ENCODE measurements at places on chromosomes 3 and 15.

DNA sequence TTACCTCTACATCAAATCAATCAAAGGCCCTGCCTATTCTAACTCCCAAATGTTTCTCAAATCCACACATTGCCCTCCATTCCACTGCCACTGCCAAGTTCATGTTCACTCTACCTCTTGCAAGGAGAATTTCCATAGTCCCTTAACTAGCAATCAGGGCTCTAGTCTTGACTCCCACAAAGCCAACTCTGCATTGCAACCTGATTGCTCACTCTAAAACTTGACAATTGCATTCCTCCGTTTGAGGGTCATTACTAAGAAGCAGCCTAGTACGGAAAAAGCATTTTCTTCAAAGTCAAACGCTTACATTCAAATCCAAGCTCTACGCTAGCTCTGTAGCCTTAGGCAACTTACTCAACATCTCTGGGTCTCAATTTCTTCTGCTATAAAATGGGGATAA, 1.2 kb downstream of the CPA3 start:
- DNase-seq, result no peak

DNA sequence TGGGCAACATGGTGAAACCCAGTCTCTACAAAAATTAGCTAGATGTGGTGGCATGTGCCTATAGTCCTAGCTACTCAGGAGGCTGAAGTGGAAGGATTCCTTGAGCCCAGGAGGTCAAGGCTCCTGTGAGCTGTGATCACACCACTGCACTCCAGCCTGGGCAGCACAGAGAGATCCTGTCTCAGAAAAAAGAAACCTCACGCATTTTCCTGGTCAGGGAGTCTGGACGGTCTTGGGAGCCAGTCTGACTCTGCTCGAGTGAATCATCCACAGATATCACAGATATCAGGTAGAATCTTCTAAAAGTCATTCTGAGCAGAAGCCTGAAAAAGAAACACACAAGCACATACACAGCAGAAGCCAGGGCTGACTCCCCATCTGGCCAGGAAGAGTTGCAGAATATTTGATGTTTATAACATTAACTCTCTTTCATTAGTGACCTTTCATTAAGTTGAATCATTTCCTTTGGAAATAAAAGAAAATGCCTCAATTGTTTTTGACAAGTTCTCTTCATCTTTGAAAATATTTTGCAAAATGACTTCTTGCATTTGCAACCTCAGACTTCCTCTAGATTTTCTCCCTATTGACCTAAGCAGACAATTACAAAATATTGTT, 56.5 kb upstream of the ABHD17C start:
- no peak for DNase-seq

- no peak for DNase-seq
Measured at GRCh38 chr3:59052803-59053411, 3.1 kb upstream of the CFAP20DC start.

DNA sequence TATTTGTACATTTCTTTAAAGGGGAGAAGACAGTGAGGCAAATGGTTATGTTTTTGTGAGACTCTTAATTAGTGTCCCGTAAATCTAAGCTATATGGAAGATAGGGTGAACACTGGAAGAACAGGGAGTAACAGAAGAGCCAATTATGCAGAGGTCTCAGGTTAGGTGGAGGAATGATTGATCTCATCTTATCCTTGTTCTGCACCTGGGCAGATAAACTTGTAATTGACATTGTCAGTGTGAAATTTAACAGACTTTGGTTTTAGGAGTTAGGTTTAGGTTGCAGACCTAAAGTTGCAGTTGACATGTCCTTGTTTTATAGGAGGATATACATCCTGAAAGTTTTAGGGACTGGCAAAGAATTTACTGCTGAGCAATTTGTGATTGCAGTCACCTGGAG, 3.1 kb upstream of the TWF2 start:
- DNase-seq, result no peak

DNA sequence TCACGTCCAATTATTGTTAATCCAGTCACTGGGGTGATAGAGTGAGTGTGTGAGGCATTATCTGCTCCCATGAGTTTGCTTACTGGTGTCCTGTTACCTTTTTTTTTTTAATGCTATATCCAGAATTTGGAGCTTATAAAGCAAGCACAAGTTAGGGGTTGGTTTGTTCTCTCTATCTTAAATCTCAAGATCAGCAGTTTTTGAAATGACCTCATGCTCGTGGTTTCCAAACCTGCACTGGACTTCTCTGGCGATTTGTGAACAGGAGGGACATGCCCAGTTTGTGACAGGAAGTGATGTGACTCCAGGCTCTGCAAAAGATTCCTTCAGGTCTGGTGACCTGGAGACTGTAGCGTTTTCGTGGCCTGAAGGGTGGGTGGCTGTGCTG, 25.6 kb downstream of the XYLB start:
- no peak for DNase-seq

GRCh38 chr3:46087871-46088270, 60.6 kb upstream of the XCR1 start:
- DNase-seq, result no peak

- DNase-seq, result no peak
Measured at GRCh38 chr3:61821823-61822251, 260.5 kb downstream of the PTPRG start.

DNA sequence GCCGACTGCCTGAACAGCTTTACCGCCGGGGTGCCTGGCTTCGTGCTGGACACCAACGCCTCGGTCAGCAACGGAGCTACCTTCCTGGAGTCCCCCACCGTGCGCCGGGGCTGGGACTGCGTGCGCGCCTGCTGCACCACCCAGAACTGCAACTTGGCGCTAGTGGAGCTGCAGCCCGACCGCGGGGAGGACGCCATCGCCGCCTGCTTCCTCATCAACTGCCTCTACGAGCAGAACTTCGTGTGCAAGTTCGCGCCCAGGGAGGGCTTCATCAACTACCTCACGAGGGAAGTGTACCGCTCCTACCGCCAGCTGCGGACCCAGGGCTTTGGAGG, 815 bp downstream of the SPINT1 start:
- DNase-seq, result no peak

DNA sequence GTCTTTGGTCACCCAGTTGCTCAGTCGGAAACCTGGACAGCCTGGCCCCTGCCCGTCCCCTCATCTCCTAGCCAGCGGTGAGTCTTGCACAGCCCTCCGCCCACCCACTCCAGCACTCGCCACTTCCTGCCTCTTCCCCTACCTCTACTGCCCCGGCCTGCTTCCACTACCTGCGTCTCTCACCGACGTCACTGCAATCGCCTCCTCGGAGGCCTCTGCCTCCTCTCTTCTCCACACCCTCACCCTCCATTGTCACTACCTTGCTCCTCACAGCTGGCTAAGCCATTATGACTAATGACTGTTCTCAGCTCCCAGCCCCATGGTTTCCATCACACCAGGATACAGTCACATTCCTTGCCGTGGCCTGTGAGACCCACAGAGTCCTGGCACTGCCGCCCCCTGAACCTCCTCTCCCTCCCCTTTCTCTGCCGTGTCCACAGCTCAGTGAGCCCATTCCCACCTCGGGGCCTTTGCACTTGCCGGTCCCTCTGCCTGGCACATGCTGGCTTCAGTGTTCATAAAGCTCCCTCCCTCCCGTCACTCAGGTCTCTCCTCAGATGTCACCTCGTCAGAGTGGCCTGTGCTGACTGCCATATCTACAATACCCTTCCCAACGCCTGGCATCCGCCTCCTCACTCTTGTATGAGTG, 104.8 kb downstream of the FBLN2 start:
- no peak for DNase-seq

DNA sequence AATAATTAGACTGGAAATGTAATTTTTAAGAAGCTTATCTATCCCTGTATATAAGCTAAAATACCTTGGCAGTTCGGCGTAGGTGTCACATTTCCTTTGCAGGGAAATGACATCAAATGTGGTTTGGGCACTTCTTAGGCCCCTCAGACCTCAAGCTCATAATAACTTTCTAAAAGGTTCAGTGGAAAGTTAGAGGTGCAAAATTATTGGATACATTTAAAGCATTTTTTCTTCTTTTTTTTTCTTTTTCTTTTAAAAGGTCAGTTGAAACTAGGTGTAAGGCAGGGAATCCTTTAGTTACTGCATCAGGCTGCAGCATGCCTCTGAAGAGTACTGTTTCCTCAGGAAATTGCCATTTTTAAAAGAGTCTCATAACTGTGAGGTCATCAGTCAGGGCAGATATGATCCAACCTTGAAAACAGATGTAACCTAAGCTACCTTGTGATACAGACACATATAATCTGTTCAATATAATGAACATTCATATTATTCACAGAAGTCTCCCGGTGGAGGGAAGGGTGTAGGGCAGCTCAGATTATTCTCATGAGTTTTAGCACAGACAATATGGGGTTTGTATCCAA, 4.8 kb downstream of the SACM1L start:
- no peak for DNase-seq

DNA sequence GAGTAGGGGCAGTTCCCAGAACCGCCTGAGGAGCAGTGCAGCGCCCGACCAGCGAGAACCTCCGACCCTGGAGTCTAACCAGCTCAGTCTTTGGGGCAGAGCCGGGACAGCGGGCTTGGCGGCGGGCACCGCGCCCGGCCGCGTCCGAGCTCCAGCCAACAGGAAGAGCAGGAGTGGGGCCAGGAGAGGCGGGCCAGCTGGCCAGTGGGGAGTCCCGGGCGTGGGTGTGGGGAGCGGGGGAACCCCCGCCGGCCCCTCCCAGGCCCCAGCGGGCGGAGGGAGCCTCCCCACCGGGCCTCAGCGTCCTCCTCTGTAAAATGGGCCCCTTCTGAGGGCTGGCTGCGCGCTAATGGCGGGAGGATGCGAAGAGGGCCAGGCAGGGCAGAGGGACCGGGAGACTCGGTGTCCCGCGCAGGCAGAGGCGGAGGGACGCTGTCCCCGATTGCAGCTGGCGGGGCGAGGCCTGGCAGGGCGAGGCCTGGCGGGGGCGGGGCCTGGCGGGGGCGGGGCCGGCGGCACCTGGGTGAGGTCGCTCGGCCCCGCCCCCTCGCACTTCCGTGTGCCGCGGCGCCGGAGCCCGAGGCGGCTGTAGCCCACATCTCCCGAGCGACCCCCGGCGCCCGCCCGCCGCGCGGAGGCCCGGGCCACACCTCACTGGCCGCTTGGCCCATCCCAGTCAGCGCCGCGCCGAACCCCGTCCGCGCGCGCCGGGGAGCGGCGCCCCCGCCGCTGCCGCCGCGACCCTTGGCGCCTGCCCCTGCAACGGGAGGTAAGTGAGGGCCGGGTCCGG, at the start of gene PRKCD:
Gene PRKCD (plus strand): TSS at position 550 of the 790 bp plus-strand sequence. CDS start 17,214 bp downstream, outside the sequence.
- DNase-seq, result no peak

DNA sequence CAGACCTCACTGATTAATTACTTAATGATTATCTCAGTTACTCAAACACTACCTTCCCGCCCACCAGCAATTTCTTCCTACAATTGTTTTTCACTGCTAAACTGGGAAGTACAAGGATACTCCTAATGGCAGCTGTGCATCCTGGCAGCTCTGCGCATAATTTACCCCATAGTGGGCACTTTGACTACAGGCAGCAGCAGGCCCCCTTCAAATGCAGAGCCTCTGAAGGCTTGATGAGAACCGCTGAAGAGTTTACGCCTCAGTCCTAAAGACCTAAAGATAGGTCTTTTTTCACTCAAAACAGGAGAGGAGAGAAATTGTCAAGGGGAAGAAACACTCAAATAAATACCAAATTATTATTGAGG, 10.7 kb downstream of the CCDC32 start:
- no peak for DNase-seq

GRCh38 chr15:50166216-50166615, 15.8 kb upstream of the SLC27A2 start:
- DNase-seq, result peak; percentile 56

DNA sequence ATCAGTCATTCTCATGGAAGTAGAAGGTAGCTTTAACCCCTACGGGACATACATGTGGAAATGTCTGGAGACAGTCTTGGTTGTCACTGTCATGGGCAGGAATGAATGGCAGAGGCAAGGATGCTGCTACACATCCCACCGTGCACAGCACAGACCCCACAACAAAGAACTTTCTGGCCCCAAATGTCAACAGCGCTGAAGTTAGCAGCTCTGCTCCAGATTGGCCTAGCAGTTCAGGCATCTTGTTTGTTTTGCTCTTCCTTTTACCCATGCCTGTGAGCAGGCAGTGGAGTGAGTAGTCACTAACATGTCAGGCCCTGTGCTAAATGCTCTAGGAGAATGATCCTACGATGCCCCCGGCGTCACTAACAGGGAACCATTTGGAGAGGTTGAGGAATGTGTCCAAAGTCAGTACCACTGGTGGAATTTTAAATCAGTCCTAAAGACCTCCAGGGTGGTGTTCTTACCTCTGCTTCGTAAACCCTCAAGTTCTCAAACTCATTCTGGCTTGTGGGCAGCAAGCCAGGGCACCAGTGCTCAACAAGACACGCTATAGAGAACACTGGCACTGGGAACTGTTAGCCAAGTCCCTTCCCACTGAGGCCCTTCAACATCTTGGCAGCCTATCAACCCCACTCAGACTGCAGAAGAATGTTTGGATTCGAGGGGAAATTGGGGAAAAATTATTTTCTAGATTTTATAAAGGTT, 142.2 kb downstream of the FOXP1 start:
- no peak for DNase-seq

All from SK-N-MC (cell line).